Astrocyte of the spinal cord (primary cell): ENCODE measurements at places on chromosomes 16 and 17.

DNA sequence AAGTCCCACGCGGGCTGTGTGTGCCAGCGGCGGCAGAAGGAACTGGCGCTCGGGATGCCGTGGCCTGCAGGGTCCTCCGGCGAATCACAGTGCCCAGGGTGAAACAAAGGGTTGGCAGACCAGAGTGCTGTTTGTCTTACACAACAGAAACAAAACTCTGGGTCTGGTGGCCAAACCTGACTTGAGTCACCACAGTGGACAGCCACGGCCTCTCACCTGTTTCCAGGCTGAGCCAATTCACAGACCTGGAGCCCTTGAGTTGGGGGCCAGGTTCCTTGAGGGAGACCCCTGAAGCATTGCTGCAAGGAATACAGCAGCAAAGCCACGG, 2.1 kb upstream of the CHMP6 start:
- no peak for DNase-seq

- no peak for DNase-seq
Measured at GRCh38 chr17:31293581-31293980, 3.5 kb downstream of the OMG start.

- DNase-seq: no peak
Measured at GRCh38 chr16:89176147-89176690, 4.7 kb downstream of the CDH15 start.

- peak; percentile 98 for DNase-seq
Measured at GRCh38 chr16:15672514-15673167, 22.6 kb downstream of the NDE1 start.
